ENCODE measurements at places on chromosomes 2 and 18.

- no peak for DNase-seq
- no peak overlapping the region for H3K27ac ChIP-seq
- H3K36me3 ChIP-seq, result no peaks in the 10 kb centered on the region
- H3K27me3 ChIP-seq, result no peaks in the 10 kb centered on the region
- no peaks in the 10 kb centered on the region for H3K4me1 ChIP-seq
- H3K4me3 ChIP-seq, result no peak overlapping the region
Measured at GRCh38 chr2:112640467-112640799, 5.3 kb upstream of the SLC20A1 start.

DNA sequence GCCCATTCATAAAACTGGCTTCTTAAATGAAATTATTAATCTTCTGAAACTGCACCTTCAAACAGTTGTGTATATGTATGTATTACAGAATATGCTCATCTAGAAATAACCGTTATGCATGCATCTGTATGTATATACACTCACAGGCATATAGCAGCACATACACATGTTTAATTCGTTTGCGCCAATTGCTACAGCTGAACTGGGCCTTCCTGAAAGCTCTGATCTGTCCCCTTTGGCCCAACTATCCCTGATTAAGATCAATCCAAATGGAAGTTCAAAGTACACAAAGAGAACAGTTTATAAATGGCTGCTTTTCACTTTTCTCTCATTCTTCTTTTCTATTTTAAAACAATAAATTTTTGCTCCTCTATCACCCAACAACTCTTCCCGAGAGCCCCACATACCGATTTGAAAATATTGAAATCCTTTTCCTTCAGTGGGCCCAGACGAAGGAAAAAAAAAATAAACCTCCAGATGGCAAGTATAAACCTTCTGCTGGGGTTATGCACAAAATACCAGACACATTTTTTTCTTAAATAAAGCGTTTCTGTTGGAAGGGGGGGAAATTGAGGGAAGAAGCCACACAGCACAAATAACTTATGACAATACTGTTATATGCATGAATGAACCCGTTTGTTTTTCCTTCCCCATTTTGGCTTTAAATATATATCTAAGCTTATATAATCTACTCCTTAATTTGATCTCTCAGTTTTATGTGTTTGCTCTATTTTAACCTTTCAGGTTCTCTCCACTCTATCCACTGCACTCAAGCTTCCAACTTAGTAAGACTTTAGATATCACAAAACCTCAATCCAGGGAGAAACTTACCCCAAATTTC, 267.3 kb downstream of the TCF4 start:
- H3K27ac ChIP-seq, result peak overlapping the region; percentile 88
- no peaks in the 10 kb centered on the region for H3K27me3 ChIP-seq
- no peak for DNase-seq
- no peaks in the 10 kb centered on the region for H3K36me3 ChIP-seq
- peaks cover 9% of the 10 kb centered on the region for H3K4me1 ChIP-seq
- peak overlapping the region; percentile 56 for H3K4me3 ChIP-seq

DNA sequence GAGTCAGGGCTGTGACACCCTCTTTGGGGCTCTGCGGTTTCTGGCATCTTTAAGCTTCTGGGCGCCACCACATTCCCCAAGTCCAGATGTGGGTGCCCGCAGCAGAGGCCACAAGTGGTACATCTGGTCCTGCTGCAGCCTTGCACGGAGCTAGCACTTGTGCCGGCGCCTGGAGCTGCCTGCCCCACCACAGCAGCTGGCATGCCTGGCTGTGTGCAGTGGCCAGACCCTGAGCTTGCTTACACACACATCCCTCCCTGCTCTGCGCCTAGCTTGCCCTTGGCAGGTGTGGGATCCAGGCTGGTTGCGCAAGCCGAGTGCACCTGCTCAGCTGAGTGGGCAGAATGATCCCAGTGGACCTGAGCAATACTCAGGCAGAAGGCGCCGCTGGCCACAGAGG, 27.3 kb downstream of the SLC4A10 start:
- no peak for DNase-seq
- H3K36me3 ChIP-seq, result no peaks in the 10 kb centered on the region
- H3K27ac ChIP-seq, result no peak overlapping the region
- H3K27me3 ChIP-seq, result no peaks in the 10 kb centered on the region

GRCh38 chr18:9810994-9811705, 74.6 kb upstream of the TXNDC2 start:
- no peaks in the 10 kb centered on the region for H3K36me3 ChIP-seq
- peak overlapping the region; percentile 65 for H3K27ac ChIP-seq
- H3K27me3 ChIP-seq, result no peaks in the 10 kb centered on the region
- peaks cover 87% of the 10 kb centered on the region for H3K4me1 ChIP-seq

DNA sequence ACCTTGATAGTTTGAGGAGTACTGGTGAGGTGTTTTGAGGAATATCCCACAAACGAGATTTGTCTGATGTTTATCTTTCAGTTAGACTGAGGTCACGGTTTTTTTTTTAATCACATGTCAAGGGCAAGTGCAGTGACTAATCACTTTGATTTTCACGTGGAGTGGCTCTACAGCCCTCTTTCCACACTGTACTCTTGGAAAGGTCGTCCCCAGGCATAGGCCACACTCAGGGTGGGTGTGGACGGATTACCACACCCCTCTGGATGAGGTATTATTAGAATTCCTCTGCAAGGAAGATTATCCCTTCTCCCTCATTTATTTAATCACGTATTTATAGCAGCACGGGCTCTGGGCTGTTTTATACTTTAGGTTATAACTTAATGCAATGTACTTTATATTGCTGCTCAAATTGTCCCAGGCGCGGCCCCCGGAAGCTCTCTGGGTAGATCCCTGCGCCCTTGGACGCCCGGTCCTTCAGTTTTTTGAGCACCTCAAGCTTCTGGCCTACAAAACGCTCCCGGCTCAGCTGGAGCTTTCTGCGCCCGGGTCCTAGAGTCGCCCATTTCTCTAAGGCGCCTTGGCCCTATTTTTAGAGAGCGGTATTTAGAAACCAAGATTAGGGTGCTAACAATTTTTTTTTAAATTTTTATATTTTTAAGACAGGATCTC, 515 bp upstream of the PLEKHB2 start:
- H3K27ac ChIP-seq, result peak overlapping the region; percentile 90
- peak overlapping the region; percentile 88 for H3K4me3 ChIP-seq
- H3K27me3 ChIP-seq, result no peaks in the 10 kb centered on the region
- H3K4me1 ChIP-seq, result peaks cover 28% of the 10 kb centered on the region
- H3K36me3 ChIP-seq, result no peaks in the 10 kb centered on the region

- no peak overlapping the region for H3K4me3 ChIP-seq
- no peaks in the 10 kb centered on the region for H3K36me3 ChIP-seq
- H3K4me1 ChIP-seq, result no peaks in the 10 kb centered on the region
- DNase-seq, result no peak
Measured at GRCh38 chr2:38092196-38092902, 16.4 kb upstream of the CYP1B1 start.

DNA sequence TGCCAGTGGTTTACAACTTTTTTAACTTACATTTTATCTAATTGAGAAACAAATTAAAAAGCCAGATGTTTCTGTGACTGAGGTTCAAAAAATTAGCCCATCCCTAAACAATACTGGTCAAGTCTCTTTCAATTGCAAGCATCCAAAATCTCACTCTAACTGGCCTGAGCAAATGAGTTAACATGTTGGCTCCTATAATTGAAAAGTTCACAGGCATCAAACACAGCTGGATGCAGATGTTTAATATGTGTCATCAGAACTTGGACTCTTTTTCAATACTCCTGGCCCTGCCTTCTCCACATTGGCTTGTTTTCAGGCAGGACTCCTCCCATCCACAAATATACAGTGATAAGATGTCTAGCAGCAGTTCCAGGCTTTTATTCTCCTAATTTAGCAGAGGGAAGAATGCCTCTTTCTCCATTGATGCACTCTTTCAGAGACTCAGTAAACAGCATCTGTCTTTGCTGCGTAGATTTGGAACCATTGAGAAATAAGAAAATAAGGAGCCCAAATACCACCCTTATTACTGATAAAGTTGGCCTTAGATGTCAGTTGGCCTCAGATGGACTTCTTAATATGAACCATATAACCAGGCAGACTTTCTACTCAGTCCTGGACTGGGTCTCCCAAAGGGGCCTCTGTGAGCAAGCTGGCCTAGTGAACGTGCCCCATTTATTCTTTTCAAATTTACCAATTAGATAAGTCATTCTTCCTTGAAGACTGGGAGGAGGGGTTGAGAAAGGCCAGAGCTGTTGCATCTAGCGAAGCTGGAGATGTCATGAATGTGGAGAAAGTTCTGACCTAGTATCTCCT, 30.4 kb upstream of the FN1 start:
- H3K27me3 ChIP-seq, result no peaks in the 10 kb centered on the region
- H3K4me3 ChIP-seq, result no peak overlapping the region
- H3K27ac ChIP-seq, result no peak overlapping the region
- peaks cover 8% of the 10 kb centered on the region for H3K4me1 ChIP-seq
- DNase-seq, result no peak

- H3K27me3 ChIP-seq, result no peaks in the 10 kb centered on the region
- no peak overlapping the region for H3K27ac ChIP-seq
- DNase-seq, result no peak
- no peak overlapping the region for H3K4me3 ChIP-seq
Measured at GRCh38 chr2:220586980-220587530, 959.6 kb downstream of the SLC4A3 start.

GRCh38 chr2:15714609-15715008, 122.9 kb downstream of the DDX1 start:
- DNase-seq, result no peak
- H3K27ac ChIP-seq, result no peak overlapping the region
- no peaks in the 10 kb centered on the region for H3K27me3 ChIP-seq

DNA sequence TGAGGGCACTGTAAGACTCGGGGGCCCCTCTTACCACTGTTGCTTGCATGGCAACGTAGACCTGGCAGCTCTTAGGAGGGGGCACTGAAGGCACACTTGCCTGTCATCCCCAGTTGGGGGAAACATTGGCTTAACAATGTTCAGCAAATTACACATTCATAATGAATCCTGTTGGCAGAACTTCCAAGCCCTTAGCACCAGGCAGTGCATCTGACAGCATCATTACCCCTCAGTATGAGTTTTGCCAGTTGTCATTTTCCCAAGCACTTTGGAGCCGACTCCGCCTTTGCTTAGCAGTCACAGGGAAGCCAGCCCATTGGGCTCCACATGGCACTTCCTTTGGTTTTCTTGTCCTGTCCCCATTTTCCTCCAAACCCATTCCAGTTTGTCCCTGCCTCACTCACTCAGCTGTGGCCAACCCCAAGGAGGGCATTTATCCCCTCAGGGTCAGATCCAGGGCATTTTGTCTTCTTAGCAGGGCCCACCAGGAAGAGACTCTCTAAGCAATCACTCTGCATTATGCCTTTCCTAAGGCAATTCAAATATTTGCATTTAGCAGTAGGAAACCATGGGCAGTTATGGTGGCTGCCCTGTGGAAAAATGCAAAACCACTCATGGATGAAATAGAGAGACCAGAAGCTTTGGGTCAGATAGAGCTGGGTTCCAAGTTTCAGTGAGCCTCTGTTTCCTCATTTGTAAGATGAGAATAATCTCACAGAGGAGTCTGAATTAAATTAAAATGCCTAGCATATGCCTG, 73.9 kb downstream of the VSNL1 start:
- no peaks in the 10 kb centered on the region for H3K36me3 ChIP-seq
- peaks cover 11% of the 10 kb centered on the region for H3K4me1 ChIP-seq
- DNase-seq, result no peak
- no peak overlapping the region for H3K4me3 ChIP-seq
- H3K27ac ChIP-seq, result no peak overlapping the region

GRCh38 chr2:144519934-144520731, at the start of gene ZEB2:
TSS of gene ZEB2 (minus strand) at chr2:144520119. CDS start at chr2:144517350, 2,769 bp downstream.
- no peaks in the 10 kb centered on the region for H3K27me3 ChIP-seq
- H3K27ac ChIP-seq, result peak within 1 kb of the TSS; percentile 97
- peak; percentile 88 for DNase-seq
- no peaks in the 10 kb centered on the region for H3K4me1 ChIP-seq
- H3K36me3 ChIP-seq, result no peaks in the 10 kb centered on the region

DNA sequence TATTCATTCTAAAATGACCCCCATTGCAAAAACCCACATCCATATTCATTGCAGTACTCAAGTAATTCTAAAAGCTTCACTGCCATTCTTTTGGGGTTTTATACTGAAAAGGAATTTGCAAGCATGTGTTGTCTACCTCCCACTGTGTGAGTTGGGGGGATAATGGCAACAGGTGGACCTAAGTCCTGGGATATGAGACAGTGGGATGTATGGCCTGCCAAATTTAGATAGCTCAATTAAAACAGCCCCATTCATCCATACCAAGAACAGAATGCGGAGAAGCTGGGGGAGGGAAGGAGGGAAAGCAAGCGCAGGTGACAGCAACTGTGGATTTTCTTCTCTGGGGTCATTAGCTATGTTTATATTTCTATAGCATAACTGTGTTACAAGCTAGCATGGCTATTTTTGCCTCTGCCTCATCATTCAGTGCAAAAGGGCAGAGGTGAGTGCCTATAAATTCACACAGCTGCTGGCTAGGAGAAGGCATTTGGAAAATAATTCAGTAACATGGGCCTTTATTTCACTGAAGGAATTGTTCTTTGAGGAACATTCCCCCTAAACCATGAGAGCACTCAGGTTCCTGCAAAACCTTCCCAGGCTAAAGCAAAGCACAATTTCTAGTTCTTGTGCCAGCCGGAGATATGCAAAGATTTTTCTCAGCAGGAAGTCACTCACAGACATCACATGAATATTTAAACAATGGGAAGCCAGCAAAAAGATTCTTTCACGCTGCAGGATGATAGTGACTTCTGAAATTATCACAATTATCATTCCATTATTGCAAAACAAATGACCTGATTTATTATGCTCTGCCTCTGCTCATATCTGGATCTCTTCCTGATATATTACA, 393.9 kb upstream of the ACVR2A start:
- no peak for DNase-seq
- no peaks in the 10 kb centered on the region for H3K27me3 ChIP-seq
- no peak overlapping the region for H3K27ac ChIP-seq
- no peaks in the 10 kb centered on the region for H3K36me3 ChIP-seq

DNA sequence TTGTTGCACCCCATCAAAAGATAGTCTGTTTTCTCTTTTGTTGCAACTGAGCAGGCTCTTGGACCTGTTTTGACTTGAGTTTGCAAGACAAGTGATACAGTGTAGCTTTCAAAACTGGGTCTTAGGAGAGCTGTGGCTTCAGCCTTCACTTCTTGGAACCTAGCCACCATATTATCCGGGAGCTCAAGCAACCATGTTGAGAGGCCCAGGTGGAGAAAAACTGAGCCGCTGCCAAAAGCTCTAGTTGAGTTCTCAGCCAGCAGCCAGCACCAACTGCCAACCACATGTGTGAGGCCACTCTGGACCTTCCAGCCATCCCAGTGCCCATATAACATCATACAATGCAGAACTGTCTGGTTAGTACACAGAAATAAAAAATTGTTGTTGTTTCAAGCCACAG, 5.4 kb downstream of the CACNB4 start:
- H3K4me3 ChIP-seq, result no peak overlapping the region
- H3K4me1 ChIP-seq, result peaks cover 13% of the 10 kb centered on the region
- DNase-seq, result no peak

DNA sequence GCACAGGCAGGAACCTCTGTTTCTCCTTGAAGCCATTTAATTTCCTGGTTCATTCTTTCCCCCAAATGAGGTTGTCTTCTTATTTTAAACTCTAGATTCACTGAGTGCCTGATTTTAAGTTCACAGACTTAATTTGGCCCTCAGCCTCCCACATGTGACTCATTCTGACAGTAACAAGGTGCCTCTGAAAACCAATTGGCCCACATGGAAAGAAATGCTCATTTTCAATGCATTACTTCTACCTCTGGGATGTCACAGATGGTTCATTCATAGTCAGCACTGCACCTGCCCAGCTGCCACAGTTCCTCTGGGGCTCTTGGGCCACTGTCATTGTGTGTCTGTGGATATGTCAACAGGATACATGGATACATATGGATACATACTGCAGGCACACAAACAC, 140.4 kb upstream of the CAPN13 start:
- H3K4me1 ChIP-seq, result no peaks in the 10 kb centered on the region
- H3K36me3 ChIP-seq, result no peaks in the 10 kb centered on the region
- DNase-seq, result no peak
- no peak overlapping the region for H3K27ac ChIP-seq
